HuH-7.5 (cell line): ENCODE measurements at places on chromosomes 4 and X.

GRCh38 chr4:108060164-108060563 lies 70.5 kb downstream of the HADH start:
- DNase-seq: no peak

DNA sequence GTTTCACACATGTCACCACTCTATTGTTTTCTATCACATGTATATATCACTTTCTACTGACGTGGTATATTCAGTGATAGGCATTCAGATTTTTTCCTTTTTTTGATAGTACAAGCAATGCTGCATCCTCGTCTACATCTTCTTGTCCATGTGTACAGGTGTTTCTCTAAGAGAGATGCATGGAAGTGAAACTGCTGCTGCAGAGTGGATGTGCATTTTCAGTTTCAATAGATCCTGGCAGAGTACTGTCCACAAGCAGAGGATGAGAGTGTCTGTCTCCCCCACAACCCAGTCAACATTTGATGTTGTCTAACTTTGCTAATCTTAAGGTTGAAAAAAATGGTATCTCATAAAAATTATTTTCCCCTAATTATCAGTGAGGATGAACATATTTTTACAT lies 194.0 kb upstream of the CASK start:
- DNase-seq: no peak

DNA sequence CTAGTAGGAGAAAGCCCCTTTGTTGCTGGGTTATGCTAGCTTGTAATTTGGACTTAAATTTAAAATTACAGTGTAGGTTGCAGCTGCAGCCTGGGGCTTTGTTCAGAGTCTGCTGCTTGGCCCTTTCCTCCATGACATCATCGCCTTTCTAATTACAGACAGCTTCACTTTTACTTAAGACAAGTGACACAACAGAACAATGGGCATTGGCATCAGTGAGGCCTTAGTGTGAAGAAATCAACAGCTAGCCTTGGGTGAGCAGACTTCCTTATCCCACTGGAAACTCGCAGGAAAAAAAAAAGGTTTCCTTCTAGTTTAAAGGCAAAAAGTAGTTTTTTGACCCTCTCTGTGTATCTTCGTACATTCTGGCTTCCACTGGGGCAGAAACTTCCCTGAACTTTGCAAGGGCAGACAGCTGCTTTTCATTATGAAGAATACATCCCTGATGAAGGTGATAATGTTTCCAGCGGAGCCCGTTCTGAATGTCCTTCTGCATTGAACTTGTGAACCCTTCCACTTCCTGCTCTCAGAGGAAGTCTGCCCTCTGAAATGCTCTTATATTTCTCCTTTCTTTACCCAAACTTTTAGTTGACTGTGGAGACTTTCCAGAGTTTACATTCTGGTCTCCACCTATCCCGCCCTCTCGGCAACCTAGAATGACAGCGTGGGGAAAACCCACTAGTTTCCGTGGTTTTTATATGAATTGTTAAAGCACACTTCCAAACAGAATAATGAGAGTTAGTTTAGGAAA lies 123.2 kb upstream of the FAM9C start:
- no peak for DNase-seq

- DNase-seq: no peak
Measured at GRCh38 chr4:75434105-75434504, 80.1 kb downstream of the RCHY1 start.

DNA sequence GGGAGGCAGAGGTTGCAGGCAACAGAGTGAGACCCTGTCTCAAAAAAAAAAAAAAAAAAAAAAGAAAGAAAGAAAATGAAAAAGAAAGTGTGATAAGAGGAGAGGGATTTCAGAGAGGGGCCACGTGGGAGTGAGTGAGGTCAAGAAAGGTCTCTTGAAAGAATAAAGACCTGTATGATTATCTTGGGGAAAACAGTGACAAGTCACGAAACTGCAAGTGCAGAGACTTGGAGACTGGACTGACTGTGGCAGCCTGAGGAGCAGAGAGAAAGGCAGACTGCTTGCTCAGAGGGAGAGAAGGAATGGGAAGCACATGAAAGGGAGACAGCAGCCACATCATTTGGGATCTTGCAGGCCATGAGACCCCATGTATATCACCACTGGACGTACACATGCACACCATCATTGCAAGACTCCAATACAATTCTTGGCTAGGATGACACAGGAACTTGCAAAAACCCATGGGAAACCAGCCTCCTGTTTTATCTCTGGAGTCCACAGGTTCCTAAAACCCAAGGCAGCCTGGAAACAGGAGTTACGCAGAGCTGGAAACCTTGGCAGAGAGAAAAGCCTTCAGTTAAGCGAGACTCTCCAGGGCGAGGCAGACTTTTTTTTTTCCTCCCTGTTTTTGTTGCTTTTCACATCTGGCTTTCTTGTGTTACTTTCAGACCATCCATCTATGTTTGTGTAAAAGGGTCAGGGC lies 207.0 kb upstream of the TBL1X start:
- DNase-seq: no peak

DNA sequence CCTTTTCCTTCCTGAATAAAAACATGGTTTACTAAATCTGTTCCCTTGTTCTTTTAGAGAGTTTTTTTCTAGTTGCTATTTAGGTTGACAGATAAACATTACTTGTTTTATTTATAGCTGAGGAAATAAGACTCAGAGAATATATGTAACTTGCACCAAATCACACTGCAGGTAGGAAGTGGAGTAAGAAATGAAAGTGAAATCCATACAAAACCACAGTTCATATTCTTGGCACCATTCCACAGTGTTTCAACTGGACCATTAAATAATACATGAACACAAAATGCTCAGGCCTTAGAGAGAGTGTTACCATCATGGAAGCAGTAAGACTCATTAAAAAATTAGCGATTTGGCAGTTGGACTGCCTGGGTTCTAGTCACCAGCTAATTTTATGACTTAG lies 326.9 kb upstream of the SLIT2 start:
- DNase-seq: no peak

- no peak for DNase-seq
Measured at GRCh38 chrX:14504960-14505538, 24.3 kb upstream of the GLRA2 start.

- DNase-seq: no peak
Measured at GRCh38 chr4:165027762-165028402, 3.9 kb upstream of the TRIM60 start.

GRCh38 chrX:12919051-12919450 lies 12.6 kb downstream of the TLR8 start:
- DNase-seq: no peak

GRCh38 chr4:152273343-152273742 lies 262.5 kb downstream of the FBXW7 start:
- DNase-seq: no peak

- no peak for DNase-seq
Measured at GRCh38 chrX:119497185-119497584, 28.9 kb downstream of the SLC25A5 start.

DNA sequence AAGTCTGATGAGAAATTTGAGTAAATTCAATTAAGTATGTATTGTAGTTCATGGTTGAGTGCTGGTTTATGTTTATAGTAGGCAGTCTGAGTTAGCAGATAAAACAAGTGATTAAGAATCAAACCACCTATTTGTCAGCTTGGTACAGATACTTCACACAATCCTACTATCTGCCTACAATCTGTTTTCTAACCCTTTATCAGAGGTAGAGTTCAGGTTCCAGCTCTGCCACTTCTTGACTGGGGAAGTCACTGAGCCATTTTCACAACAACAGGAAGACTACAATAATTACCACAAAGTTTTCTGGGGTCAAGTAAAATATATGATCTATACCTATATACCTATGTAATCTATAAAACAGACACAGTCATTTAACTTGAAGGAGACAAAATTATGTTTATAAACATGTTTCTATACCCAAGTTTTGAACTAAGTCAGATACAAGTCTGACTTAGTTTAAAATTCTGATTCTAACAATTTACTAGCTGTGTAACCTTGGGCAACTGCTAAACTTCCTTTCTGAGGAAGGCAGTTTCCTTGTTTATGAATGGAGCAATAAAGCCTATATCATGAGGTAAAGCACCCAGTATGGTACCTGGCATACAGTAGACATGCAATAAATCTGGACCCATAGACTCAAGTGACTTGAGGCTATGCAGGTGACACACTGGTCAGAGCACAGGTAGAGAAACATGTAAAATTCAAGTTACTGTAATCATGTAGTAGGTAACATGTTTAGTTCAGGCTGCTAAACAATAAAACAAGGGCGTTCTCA lies 37.2 kb upstream of the BDH2 start:
- DNase-seq: no peak

- peak; percentile 23 for DNase-seq
Measured at GRCh38 chrX:130393451-130394074, 8.1 kb upstream of the GPR119 start.

- DNase-seq: no peak
Measured at GRCh38 chr4:147518086-147518485, 37.2 kb downstream of the EDNRA start.

DNA sequence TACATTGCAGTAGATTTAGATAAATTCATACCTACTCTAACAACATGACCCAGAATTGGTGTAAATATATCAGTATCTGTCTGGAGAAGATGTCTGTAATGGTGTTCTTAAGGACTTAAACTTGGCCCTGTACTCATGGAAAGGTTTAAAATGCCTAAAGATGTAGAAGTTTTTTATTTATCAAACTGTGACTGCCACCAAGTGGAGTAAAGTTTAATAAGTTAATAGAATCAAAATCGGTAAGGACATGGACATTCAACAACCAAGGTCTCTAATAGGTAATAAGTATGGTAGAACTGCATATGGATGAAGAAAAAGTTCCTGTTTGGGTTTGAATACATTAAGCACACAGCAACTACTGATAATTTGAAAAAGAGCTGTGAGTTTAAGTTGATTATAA lies 474.0 kb upstream of the NDST3 start:
- DNase-seq: no peak

DNA sequence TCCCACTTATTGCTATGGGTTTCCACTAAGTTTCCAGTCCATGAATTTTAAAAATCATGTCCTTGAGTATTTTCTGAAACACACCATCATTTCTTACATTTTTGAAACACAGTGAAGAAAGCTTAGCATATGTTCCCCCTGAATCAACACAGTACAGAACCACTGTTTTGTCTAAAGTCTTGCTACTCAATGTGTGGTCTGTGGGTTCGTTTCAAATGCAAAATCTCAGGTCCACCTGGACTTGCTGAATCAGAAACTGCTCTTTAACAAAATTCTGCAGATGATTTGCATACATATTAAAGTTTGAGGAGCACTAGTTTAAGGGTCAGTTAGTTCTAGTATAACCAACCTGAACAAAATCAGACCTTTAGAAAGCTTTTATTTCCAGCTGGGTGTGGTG lies 60.4 kb downstream of the SUPT20HL2 start:
- DNase-seq: no peak

GRCh38 chr4:127364397-127364796 lies 268.4 kb upstream of the INTU start:
- no peak for DNase-seq

GRCh38 chr4:107885865-107886264 lies 45.5 kb upstream of the CYP2U1 start:
- DNase-seq: no peak

DNA sequence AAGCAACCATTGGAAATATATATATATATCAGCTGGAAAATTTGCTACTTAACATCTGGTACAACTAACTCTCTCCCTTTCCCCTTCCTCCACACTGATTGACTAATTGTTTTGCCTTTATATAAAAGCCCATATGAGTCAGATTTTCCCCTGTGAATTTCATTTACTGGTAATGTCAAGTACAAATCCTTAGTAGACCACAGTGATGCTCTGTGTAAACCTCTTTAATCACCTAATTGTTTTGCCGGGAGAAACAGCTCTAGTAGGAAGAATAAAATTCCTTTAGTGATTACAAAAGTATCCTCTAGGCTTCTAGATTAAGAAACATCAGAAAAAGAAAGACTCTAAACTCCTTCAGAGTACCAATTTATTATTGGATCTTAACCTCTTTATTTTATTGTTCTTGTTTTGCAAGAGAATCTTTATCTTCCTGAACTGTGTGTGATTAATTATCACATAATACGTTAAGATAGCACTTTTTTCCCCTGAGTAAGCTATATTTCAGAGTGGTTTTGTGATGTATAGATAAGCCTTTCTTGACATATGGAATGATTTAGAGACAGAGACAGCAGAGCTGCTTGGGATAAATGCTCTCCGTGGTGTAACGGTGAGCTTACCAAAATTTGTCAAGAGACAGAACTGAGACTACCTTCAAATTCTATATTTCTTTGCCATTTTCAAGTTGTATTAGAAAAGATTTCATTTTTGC lies 1606.4 kb upstream of the TENM3 start:
- no peak for DNase-seq

DNA sequence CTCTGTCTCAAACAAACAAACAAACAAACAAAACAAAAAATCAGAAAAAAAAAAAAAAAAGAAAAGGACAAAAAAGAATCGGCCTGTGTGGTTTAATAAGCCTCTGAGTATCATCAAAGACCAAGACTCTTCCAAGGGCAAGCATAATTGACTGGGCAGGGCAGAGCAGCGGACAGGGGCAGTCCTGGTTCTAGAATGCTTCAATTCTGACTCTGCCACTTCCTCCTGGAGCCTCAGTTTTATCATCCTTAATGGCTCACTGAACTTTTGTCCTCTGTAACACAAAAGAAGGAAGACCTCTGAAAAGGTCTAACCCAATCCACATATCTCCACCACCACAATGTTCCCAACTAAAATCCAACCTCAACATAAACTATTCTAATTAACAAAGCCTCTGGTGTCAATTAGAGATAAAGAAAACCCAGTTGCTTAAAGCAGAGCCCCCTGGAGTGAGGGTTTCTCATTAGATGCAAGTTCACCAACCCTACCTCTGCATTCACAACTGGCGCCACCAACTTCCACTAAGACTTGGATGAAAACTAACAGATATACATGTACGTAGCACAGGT lies 51.7 kb downstream of the TBC1D9 start:
- no peak for DNase-seq

GRCh38 chrX:30888526-30889146 lies 418 bp downstream of the TAB3 start:
- DNase-seq: no peak

DNA sequence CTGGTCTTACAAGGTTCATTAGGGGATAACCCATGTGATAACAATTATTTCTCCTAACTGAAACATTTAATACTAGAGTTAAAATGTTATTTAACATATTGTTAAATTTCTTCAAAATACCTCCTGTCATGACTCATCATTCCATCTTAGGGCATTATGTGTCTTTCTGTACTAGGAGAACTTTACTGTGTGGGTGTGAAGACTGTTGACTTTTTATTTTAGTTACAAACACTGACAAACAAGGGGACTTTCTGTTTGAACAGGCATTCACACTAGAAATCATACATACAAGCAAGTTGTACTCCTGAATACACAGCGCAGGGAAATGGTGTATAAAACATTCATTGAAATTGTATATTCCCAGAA lies 175.9 kb downstream of the FBXW7 start:
- DNase-seq: no peak
